ENCODE measurements at places on chromosomes 4 and X.

DNA sequence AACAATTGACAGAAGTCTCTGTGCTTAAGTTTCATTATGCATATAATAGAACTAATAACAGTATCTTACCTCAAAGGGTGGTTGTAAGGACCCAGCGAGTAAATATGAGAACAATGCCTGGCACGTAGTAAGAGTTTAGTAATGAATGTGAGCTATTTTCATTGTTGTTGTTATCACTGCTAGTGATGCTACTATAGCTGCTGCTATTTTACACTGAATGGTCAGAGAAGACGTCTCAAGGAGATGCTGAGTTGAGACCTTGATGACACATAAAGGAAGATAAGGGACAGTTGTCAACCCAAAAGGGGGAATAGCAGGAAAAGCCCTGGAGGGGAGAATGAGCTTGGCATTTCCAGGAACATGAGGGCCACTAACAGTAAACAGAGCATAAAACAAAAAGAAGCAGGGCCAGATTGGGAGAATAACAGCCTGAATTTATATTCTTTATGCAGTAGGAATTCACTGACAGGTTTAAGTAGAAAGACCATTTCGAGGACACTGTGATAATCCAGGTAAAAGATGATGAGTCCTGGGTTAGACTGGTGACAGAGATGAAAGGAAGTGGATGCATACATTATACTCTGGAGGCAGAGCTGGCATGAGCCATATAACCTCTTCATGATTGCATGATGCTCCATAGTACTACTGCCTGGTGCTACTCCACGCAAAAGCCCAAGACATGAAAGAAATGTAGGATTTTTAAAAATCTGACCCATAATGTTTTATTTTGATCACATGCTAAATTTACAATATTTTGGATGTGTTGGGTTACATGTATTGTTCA lies 23.1 kb downstream of the ATP8A1 start:
- DNase-seq = no peak

DNA sequence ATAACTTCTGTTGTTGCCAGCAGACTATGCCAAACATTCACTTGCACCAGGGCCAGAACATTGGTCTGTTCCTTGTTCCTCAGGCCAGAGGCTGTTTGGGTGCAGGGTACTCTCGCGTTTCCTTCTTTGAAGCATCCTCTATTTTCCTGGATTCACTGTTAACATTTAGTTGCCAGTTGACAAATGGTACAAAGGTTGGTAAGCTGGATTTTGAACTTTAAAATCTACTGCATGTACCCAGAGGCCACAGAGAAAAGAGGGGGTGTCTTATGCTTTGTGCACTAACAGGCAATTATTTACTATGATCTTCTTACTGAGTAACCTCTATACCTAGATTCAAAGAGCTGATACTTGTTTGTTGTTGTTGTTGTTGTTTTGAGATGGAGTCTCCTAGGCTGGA lies 12.8 kb upstream of the SAT1 start:
- no peak for DNase-seq

DNA sequence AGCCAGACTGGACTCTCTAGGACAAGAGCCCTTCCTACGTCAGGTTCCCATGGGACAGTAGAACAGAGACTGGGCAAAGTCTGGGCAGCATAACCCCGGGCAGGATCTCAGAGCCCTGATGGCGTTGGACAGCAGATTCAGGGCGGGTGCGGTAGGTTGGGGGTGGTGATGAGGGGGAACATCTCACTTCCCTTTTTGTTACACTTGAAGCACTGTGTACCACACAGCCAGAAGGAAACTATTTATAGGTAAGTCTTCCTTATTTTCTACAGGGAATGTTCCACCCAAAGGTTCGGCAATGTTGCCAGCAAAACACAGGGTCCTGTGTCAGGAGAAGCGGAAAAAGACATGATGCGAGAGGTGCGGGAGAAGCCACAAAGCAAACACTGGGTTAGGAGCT lies 54.3 kb downstream of the TSC22D3 start:
- no peak for DNase-seq

- DNase-seq = no peak
These were observed 62.9 kb upstream of the FMR1 start for GRCh38 chrX:147848543-147849443.

DNA sequence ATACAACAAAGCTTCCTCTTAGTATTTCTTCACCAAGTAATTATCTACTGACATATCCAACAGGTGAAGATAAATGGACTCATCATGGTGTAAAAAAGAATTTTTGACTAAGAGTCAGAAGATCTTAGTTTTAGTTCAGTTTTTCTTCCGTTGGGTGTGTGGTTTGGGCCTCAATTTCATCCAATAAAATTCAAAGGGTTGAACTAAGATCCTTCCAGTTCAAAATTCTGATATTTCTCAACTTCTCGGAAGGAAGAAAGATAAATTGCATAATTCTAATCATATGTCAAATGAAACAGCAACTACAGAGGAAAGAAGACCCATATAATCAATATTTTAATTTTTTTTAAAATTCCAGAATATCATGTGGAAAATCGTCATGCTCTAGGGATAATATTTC lies 192.7 kb downstream of the SPRY1 start:
- DNase-seq = no peak

GRCh38 chr4:84032372-84032771 lies 466.7 kb downstream of the NKX6-1 start:
- no peak for DNase-seq

DNA sequence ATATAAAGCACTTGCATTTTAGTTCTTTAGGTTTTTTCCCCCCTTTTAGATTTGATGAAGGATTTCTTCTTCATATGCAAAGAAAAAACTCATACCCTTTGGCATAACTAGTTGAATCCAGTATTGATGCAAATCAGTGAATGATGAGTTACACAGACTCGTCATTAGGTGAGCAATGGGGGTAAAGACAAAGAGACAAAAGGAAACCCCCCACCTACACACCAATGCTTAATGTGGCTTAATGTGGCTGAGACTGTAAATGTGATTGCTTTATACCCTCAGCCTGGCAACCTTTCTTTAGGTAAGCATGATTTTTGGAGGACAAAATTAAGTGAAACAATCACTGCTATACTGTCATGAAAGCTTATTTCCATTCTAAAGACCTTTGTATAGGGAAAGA lies 39.5 kb downstream of the CD40LG start:
- no peak for DNase-seq

DNA sequence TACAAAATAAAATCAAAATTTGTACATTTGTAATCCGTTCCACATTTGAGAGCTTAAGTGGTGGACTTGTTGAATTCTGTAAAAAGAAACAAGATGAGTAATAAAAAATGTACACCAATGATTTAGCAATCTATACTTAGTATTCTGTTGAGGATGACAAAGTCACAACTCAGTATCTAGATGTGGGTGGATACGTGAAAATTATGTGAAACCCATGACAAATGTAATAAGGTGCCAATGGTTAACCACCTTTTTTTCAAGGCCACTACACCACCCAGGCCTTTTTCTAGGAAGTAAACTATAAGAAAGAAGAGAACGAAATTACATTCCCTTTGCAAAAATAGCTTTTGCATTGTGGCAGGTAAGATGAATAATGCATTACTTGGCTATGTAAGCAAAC lies 77.0 kb downstream of the ATP8A1 start:
- DNase-seq = no peak

DNA sequence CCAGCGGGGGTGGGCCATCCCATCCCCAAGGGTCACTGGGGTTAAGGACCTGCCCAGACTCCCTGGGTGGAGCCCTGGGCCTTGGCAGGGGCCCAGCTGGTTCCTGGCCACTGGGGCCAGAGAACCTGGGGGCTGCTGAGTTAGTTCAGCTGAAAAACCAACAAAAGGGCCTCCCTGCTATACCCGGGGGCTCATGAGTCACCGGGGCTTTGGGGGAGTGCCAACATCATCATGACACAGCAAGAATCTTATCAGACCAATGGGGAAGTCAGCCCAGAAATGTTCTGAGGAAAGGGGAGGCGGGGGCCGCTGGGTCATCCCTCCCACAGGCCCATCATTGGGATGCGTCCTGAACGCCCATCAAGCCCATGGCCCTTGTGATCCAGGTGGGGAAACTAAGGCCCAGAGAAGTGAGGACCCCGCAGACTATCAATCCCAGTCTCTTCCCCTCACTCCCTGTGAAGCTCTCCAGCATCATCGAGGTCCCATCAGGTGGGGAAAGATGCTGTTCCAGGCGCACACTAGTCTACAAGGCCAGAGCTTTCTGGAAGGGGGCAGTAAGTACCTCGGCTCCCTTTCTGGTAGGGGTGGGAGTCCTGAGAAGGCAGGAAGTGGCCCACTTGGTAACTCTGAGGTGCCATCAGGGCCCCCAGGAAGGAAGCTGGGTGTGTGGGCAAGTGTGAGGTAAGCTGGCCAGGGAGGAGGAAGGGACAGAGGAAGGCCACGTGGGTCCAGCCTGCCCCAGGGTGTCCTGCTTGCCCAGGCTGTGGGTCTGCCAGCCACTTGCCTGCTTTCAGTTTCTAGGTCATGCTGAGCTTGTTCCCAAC lies 4.5 kb downstream of the G6PD start:
- peak; percentile 65 for DNase-seq

DNA sequence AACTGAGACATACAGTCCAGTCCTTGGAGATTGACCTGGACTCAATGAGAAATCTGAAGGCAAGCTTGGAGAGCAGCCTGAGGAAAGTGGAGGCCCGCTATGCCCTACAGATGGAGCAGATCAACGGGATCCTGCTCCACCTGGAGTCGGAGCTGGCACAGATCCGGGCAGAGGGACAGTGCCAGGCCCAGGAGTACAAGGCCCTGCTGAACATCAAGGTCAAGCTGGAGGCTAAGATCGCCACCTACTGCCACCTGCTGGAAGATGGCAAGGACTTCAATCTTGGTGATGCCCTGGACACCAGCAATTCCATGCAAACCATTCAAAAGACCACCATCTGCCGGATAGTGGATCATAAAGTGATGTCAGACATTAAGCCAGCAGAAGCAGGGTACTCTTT lies 20.4 kb upstream of the FRMPD3 start:
- DNase-seq = peak; percentile 19

DNA sequence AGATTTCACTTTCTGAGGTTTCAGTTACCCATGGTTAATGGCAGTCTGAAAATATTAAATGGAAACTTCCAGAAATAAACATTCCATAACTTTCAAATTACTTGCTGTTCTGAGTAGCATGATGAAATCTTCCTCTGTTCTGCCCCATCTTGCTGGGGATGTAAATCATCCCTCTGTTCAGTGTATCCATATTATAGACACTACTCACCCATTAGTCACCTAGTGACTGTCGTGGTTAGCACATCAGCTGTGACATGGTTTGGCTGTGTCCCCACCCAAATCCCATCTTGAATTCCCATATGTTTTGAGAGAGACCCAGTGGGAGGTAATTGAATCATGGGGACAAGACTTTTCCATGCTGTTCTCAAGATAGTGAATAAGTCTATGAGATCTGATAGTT lies 125.5 kb upstream of the GIMD1 start:
- DNase-seq = no peak

- DNase-seq = no peak
These were observed 48.0 kb downstream of the RAPGEF2 start for GRCh38 chr4:159150821-159151390.

DNA sequence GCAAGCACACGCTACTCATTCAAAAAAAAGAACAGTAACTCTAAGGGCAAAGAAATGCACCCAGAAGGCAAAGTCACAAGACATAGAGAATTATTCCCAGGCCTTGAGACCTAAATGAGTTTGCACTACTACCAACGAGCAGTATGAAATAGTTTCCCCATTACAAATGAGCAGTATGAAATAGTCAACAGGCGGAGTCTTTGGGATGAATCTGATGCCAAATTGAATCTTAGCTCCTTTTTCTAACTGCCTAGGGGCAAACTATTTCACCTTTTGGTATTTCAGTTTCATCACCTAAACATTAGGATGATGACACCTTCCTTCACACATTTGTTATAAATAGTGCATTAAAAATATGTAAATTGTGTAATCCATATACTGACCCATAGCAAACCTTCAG lies 213.0 kb upstream of the FAT4 start:
- no peak for DNase-seq

DNA sequence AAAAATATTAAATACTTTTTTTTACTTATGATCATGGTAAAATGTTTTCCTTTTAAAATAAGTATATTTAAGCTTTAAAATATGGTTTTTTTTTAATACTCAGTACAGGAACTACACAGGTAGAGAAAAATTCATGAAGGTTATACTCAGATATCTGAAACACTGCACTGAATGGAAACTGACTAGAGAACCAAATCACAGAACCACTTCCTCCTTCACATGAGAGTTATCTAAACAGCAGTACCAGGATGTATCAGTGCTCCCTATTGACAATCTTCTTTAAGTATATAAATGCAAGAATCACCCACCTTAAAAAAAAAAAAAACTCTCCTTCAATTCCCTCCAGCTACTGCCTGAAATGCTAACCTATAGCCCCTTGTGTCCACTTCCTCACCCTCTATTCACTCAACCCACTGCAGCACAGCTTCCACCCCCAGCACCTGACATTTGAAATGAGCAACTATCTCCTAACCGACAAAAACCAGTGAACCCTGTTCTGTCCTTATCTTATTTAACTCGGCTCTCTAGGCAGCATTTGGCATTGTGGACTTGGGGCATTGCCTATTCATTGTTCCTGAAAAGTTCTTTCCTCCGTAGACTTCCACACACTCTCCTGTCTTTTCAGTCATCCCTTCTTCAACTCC lies 9.1 kb downstream of the SLC7A3 start:
- no peak for DNase-seq

DNA sequence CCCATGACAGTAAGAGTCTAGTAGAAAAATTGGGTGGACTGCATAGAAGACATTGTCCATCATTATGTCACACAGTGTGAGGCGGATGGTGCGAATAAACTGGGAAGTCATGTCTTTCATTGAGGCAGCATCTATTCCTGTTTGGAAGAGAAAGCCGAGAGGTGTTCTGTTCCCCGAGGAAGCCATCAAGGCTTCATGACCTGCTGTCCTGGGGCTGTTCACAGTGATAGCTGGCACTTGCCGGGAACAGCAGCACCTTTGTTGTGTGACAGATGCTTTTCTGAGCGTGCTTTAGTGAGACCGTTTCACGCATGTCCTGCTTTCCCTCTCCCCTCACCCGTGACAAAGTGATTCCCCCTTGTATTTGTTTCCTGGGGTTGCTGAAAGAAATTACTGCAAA lies 20.3 kb downstream of the RGS12 start:
- DNase-seq = no peak

Measured in stimulated activated CD4-positive, alpha-beta T cell treated with anti-CD3 and anti-CD28 coated beads, Interleukin-4, amount 100 ng/mL, for 1 hour (primary cell).